Activated CD4-positive, alpha-beta T cell treated with anti-CD3 and anti-CD28 coated beads for 1 hour (primary cell): ENCODE measurements at places on chromosomes 7 and 10.
A peak's percentile ranks its signal among the peaks of the same experiment; 100 is the strongest.

DNA sequence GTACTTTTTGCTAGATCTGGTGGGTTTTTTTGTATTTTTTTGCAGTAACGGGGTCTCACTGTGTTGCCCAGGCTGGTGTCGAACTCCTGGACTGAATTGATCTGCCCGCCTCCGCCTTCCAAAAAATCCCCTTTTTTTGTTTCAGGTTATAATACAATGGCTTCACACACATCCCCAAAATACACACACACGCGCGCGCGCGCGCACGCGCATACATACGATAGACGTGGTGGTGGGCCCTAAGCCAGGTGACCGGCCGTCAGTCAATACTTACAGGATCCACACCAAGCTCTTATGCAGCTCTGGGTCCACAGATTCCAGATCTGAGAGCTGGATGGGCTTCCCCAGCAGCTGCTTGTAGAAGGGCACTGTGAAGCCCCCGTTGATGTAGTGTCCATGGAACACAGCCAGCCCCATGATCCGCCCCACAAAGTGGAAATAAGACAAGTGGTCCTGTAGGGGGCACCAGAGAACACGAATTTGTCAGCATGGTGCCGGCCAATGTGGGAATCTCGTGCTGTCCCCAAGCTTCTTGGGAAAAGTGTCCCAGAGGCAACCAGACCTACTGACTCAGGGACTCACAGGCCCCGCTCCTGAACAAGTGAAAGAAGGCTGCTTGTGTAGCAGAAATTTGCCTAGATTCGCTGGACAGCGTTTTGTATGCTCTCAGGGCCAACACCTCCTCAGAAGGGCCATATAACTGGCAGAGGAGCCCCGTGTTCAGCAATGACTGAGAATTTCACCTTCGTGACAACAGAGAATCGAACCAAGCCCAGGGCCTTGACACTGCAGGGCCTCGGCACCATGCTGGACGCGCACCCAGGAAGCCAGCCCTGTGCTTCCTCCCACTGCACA lies 103.6 kb downstream of the SMURF1 start:
- peak; percentile 25 for DNase-seq

GRCh38 chr10:116245156-116245555 lies 27.9 kb downstream of the GFRA1 start:
- no peak for DNase-seq

- DNase-seq: no peak
These were observed 14.2 kb downstream of the ADRB1 start for GRCh38 chr10:114057855-114058254.

DNA sequence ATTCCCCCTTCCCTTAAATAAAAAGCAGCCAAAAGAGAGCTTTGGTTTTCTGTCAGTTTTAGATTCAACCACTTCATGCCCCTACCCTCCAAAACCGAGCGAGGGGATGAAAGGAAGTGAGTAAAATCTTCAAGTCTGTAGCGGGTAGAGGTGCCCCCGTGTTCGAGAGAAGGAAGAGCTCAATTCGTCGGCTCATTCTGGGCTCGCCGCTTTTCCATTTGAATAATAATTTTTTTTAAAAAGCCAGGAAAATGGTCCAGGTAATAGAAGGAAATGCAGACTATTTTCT lies 436.2 kb upstream of the GALNT17 start:
- DNase-seq: no peak
